ENCODE measurements at places on chromosomes 5 and 9.

GRCh38 chr5:123170816-123171215 lies 81.8 kb downstream of the PRDM6 start:
- no peak for DNase-seq

DNA sequence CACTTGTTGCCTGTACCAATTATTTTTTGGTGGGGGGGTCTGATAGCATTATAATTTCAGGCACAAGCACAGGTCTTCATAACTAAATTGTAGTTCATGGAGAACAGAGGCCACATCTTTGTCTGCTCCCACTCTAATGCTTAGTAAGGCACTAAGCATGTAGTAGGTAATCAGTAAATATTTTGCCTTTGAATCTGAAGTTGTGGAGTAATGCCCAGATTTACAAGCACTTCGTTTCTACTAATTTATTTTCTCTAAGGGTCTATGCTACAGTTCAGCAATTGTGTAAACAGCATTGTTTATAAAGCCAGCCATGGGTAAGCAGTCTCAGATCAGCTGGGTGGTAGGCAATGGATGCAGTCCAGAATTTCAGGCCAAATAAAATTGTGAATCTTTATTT lies 78.6 kb downstream of the GRIA1 start:
- DNase-seq, result peak; percentile 31

- no peak for DNase-seq
Measured at GRCh38 chr5:109566361-109566760, 123.4 kb upstream of the MAN2A1 start.

GRCh38 chr9:108673386-108673785 lies 182.4 kb downstream of the ACTL7B start:
- DNase-seq, result peak; percentile 90

GRCh38 chr9:23044549-23044948 lies 597.9 kb downstream of the DMRTA1 start:
- no peak for DNase-seq

DNA sequence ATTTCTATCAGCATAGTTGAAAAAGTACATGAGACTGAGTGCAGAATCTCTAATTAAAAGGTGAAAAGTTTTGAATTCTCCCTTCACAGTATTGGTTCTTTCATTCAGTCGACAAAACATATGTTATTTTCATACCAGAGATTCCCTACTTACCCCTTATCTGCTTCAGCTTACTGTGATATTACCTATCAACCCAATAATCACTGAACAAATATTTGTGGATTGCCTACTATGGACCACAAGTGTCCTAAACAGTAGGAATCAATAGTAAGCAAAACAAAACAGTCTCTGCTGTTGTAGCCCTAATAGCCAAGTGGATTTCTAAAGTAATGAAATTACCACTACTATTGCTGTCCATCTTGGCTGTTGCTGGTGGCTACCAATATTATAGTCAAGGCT lies 11.5 kb downstream of the CCDC152 start:
- DNase-seq, result no peak

GRCh38 chr5:73729329-73729728 lies 103.3 kb downstream of the ARHGEF28 start:
- DNase-seq, result peak; percentile 56

DNA sequence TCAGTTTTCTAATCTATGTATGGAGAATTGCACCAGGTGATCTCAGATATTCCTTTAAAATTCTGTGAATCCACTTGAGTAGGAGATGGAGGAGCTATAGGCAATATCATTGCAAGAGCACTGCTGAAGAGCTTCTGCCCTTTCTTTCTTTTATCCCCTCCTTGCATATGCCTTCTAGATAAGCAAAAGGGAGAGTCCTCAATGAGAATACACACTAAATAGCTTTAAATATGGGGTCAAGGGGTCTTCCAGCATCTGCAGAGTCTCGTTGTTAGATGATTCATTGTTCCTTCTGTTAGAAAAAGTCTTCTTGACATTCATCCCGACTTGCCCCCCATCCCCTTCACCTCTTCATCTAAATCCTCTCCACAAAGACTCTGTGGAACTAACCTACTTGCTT lies 156.1 kb downstream of the PIK3R1 start:
- no peak for DNase-seq

DNA sequence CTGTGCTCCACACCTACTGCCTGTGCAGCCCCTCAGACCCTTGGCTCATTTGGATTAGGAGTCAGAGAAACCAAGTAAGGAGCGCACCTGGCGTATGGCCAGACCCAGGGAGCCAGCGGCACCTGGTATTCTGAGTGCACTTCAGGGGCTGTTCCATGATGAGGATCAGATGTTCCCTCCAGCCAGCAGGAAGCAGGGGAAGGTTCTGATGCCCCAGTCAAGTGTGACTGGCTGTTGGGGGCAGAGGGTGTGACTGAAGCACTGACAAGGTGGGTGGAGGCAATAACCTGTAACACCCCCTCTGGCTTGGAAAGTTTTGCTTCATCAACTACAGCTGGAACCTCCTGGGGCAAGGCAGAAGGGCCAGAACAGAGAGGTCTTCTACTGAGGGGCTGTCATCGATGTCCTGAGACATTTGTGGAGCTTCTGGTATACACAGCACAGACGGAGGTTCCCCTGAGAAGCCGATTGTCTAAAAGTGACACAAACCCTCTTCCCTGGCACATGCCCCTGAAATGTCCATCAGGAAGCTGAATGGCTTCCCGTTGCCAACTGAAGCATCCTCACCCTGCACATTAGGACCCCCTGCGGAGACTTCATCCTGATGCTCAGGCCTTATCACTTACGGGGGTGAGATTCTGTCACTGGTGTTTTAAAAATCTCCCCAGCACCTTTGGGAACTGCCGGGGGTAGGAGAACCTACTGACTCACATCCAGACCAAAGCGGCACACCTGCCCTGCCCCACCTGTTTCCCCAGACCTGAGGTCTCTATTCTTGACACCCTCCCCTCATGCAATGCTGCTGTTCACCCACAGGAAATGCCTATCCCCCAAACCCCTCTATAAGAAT lies 21.1 kb downstream of the TRAF1 start:
- no peak for DNase-seq

- DNase-seq, result no peak
Measured at GRCh38 chr9:5893591-5894236, 3.0 kb downstream of the MLANA start.

GRCh38 chr5:157241483-157241882 lies 24.4 kb upstream of the CYFIP2 start:
- peak; percentile 3 for DNase-seq

GRCh38 chr5:76451031-76451701 lies 48.1 kb downstream of the IQGAP2 start:
- DNase-seq, result no peak

GRCh38 chr9:88933607-88934379 lies 57.5 kb upstream of the S1PR3 start:
- no peak for DNase-seq

GRCh38 chr5:139961435-139962157 lies 81.5 kb downstream of the NRG2 start:
- peak; percentile 14 for DNase-seq

DNA sequence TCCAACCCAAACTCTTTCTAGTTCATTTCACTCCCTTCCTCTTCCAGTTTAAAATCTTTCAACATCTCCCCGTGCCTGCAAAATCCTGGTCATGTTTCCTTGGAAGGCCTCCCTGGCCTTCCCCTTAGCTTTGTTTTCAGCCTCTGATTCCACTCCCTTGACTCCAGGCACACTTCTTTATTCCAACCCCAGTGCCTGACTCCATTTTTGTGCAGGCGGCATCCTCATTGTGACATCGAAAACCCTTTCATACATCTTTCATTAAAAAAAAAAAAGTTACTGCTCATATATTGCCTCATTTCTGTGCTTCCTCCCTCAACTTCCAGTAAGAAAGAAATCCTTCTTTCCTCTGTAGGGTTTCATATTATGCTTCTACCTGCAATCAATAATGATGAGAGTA lies 7.1 kb upstream of the TNFSF8 start:
- DNase-seq, result no peak

DNA sequence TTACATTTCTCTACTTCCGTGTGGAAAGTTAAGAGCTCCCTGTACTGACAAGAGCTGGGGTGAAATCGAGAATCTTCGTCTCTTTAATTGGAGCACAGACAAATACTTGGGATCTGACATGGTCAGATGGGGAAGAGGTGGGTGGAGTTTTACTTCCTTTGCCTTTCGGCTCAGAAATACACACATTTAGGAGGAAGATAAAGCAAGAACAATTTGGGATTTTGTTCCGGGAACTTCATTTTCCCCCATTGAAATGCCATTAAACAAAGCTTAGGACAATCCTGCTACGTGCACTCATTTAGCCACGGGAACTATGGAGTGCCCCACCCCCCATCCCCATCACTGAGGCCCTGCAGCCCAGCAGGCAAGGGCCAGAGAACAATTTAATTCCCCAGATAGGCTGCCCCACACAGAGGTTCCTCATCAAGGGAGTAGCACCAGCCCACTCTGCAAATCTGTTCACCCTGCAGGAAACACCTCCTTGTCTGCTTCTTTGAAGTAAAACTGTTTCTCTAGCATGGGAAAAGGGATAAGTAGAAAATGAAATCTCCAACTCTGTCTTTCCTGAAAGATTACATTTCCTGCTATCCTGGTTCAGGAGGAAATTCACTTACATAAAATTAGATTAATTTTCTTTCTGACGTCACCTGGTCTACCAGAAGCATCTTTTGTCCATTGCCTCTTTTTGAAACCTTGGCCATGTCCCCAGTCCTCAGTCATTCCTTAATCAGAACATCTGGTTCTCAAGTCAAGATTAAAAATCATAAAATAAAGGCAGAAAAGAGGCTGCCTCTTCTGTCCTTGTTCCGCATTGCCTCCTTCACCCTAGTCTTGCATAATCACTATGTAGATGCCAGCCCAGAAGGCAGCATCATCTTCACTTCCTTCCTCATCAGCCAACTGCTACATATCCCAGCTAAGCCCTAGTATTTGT lies 206.4 kb downstream of the ENC1 start:
- no peak for DNase-seq

DNA sequence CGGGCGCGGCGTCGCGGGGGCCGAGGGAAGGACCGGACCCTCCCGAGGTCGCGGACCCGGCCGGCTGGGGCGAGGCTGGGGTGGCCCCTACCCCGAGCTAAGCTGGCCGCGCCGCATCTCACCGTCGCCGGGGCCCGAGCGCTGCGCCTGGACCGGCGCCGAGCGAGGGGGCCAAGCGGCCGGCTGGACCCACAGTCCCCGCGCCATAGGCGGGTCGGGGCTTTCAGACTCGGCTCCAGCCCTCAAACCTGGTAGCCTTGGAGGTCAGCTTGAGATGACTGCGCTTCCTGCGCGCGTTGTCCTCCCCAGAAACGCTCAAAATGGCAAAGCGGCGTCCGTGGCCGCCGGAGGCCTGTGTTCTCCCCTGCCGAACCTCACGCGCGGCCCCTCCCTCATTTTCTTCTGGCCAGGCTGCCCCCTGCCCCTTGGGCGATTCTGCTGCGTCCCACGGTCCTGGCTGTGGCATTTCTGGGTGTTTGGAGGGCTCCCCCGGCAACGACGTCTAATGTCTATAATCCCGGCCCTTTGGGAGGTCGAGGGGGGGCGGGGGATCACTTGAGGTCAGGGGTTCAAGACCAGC lies 8.7 kb upstream of the GRIN1 start:
- DNase-seq, result peak; percentile 33

- peak; percentile 43 for DNase-seq
Measured at GRCh38 chr5:177111720-177112394, 21.7 kb upstream of the NSD1 start.

GRCh38 chr5:163190784-163191183 lies 246.6 kb upstream of the CCNG1 start:
- DNase-seq, result no peak

GRCh38 chr9:114366334-114367128 lies 21.3 kb downstream of the AKNA start:
- DNase-seq, result peak; percentile 95

Data from EH (cell line).